ENCODE measurements at places on chromosomes 5 and 9.

DNA sequence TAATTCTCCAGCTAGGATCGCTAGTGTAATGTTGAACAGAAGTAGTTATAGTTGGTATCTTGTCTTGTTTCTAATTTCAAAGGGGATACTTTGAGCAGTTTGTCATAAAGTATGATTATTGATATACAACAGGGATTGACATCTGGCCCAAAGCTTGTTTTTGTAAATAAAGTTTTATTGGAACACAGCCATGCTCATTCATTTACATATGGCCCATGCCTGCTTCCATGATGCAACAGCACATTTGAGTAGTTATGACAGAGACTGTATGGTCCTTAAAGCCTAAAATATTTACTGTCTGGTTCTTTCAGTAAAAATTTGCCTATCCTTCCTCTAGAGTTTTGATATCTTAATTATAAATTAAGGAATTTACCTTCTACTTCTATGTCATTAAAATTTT is 69.8 kb downstream of the RPS6 start:
- no peak for DNase-seq

- no peak for DNase-seq
Observed at GRCh38 chr9:89138463-89139390, 39.9 kb downstream of the SHC3 start.

- no peak for DNase-seq
Observed at GRCh38 chr9:136578915-136579649, 33.2 kb upstream of the NOTCH1 start.

DNA sequence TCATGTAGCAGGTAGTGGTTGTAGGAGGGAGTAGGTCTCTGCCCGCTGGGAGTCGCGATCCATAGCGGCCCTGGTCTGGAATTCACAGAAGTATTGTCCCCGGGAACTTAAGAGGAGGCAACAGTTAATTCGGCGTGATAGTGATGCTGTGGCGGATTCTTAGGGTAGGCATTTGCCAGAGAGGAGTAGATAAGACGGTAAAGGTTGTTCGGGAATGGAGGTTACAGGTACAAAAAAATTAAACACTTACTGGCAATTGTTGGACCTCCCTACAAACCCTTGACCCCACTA is 679 bp downstream of the SMC5 start:
- DNase-seq: no peak

- no peak for DNase-seq
Observed at GRCh38 chr5:164475339-164475977, 970.0 kb downstream of the MAT2B start.

- DNase-seq: no peak
Observed at GRCh38 chr9:7478646-7479045, 320.9 kb downstream of the DMAC1 start.

DNA sequence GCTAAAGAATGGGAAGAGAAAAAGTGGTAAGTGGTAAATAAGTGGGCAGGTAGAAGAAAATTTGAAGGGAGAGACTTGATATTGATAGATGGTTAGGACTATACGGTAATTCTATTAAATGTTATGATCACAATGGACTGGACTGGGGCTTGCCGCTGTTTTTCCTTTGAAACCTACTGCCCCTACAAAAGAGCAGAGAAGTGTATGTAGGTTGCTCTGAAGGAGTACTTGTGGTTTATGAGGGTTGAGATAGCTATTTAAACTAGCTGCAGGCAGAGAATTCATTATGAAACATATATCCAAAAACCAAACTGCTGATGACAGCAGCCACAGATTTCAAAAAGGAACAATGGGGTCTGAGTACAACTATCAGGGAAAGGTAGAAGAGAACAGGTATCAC is 16.8 kb upstream of the HK3 start:
- no peak for DNase-seq

DNA sequence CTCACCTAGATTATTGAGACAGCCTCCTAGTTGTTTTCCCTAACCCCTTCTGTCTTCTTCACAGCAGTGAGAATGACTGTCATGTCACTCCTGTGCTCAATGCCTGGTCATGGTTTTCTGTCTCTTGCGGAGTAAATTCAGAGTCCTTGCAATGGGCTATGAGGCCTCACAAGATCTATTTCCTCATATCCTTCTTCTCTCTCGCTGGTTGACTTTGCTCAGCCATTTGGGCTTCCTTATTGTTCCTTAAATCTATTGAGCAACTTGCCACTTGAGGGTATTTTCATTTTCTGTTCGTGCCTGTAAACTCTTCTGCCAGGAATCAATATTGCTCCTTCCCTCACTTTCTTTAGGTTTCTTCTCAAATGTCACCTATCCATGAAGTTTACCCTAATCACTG is 9.0 kb downstream of the PPP3R2 start:
- DNase-seq: no peak

DNA sequence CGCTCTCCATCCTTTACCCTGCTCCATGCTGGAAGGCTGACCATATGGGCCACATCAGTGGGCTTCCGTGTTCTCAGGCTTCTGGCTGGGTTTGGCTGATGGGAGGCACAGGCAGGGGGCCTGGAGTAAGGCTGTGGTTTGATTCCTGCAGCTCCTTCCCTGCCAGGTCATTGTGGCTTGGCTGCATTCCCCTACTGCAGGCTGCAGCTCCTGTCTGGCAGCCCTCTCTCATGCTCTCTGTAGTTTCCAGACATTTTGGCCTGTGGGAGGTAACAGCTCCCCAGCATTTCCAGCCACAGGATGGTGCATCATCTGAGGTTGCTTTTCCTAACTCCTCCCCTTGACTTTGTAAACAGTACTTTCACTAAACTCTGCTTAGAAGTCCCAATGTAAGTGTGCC is 102.0 kb upstream of the PTPN3 start:
- DNase-seq: no peak

GRCh38 chr5:35908228-35908627 is 30.2 kb downstream of the CAPSL start:
- no peak for DNase-seq

DNA sequence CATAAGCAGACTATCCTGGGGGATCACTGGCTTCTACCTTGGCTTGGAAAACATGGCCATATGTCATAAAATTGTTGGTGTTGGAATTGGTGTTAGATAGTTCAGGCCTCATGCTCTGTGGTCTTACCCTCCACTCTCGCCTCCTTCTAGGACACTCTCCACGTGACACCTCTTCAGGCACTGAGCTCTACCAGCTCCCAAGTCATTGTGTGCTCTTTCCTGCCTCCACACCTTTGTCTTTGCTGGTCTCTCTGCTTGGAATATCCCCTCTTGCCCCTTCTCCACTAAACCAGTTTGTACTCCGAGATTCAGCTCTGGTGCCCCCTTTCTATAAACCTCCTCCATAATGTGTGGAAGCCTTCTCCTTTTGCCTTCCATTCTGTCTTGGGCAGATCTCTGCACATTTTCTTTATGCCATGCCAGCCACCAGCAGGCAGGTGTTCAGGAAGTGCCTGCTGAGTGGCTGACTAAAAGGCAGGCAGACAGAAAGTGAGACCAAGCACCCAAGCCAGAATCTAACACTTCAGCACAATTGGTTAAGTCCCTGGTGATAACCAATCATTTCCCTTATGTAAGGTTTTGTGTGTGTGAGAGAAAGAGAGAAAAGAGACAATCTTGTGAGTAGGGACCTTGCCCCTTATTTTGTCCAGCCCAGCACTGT is 37.7 kb downstream of the SAR1B start:
- no peak for DNase-seq

GRCh38 chr5:139752506-139753473 is 42.8 kb upstream of the PSD2 start:
- no peak for DNase-seq

GRCh38 chr9:90966031-90966290 is 164.3 kb downstream of the SYK start:
- DNase-seq: no peak

GRCh38 chr9:14033067-14033466 is 280.9 kb downstream of the NFIB start:
- DNase-seq: no peak

DNA sequence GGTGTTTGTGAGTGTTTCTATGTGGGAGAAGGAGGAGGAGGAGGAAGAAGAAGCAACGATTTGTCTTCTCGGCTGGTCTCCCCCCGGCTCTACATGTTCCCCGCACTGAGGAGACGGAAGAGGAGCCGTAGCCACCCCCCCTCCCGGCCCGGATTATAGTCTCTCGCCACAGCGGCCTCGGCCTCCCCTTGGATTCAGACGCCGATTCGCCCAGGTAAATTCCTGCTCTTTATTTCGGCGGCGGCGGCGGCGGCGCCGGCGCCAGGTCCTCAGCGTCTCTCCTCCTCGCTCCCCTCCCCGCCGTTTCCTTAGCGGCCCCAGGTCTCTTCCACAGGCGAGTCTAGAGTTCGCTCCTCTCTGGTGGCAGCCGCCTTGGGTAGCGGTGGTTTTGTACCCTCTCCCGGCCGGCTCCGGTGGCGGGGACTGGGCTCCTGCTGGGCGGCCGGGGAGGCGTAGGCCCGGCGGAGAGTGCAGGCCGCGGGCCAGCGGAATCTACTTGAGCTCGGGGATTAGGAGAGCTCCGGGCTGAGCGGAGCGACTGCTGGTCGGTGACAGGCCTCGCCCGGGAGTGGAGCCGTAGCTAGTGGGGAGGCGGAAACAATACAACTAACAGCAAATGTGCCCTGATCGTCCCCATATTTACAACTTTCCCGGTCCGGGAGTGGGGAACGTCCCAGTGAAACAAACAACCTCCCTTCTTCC is 547 bp downstream of the NIPBL start:
- peak; percentile 52 for DNase-seq

DNA sequence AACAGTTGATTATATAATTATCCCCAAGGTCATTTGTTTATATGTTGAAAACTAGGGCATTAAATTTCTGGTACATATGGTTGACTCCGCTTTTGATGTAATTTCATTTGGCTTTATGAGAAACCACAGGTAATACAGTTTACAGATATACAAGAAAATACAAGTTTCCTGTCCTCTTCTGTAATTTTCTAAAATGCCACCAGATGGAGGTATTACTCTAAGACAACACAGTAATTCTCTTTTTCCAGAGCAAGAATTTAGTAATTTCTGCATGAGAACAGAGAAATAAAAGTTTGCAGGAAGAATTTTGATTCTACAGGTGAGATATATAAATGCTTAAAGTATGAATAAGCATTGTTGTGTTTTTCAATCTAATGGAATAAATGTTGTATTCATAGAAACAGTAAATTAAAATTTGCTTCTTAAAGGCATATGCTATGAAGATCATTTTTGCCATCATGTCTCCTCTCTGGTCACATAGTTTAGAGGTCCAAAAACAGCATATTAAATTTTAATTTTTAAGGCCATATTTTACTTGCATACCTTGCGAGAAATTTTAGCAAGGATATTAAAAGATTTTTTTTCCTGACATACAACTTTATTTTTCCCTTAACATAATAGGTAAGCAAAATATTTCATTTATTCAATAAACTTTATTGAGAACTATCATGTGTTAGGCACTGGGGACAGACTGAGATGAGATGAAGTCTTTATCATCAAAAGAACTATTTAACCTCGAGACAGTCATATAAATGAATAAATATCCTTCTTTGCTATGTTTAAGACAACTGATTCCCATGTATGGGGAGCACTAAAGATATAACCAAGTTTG is 22.7 kb downstream of the CHD1 start:
- DNase-seq: no peak

GRCh38 chr5:149869411-149869821 is 75.2 kb downstream of the PDE6A start:
- no peak for DNase-seq

- no peak for DNase-seq
Observed at GRCh38 chr9:112288029-112288428, 45.4 kb downstream of the PTBP3 start.

GRCh38 chr9:80720579-80720978 is 968.8 kb downstream of the TLE1 start:
- DNase-seq: no peak

GRCh38 chr5:145072889-145073288 is 762.3 kb downstream of the PRELID2 start:
- no peak for DNase-seq

GRCh38 chr5:28809811-28810750 is 1771.7 kb upstream of the CDH9 start:
- DNase-seq: no peak

GRCh38 chr9:119898316-119898715 is 529.1 kb upstream of the BRINP1 start:
- no peak for DNase-seq

DNA sequence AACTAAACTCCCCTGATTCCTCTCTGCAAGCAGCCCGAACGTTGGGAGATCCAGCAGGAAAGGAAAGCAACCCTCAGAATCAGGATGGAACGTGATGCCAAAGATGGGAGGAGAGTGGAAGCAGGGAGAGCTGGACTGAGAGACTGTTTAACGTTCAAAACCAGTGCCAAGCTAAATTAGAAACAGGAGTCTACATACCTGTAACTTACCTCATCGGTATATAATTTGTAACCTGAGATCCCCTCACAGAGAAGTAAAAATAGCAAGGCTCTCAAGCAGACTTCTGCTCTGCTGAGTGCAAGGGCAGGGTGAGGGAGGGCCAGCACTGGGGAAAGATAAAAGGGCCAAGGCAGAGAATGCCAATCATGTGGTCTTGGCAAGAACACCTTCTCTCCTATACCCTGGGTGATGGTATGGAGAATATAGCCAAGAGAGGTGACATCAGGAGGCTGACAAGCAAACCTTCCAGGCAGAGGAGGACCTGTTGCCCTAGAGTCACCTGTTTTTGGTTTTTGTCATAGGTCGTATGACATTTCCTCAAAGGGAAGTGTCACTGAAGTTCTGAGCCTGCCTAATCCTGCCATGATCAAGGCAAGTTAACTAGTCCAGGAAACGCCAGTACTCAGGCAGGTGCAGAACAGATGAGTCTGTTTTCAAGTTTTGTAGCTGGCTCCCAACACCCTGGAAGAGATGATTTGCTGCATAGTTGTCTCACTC is 472.0 kb downstream of the NFIB start:
- DNase-seq: no peak

DNA sequence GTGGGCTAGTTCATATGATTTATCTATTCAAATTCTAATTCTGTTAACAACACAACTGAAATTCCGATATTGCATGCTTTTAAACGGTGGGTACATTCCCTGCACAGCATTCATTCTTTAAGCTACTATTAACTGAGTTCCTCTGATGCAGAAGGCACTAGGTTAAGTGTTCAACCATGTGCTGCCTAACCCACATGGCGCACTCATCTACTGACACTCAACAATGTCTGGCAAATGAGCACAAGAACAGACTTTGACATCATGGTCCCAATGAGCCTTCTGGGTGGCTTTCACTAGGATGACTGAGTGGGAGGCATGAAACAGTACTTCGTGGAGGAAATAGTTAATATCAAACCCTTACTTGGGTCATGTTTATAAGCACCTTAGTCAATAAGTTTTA is 10.2 kb downstream of the NREP start:
- DNase-seq: no peak

GRCh38 chr5:10863763-10864383 is 102.8 kb upstream of the DAP start:
- peak; percentile 14 for DNase-seq

DNA sequence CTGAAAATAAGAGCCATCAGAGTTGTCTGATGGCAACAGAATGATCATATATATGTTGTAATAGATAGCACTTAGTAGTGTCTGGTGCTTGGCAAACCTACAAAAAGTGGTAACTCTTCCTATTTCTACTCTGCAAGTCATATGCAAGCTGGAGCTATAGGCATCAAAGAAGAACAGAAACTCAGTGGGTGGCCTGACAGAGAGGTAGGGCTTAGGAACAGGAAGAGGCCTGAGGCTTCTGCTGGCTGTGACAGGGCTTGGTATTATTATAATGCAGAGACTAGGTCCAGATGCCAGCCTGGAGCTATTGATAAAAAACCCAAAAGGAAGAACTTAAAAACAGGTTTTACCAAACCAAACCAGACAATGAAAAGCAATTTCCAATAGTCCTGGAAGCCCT is 4.4 kb upstream of the DIAPH1 start:
- DNase-seq: no peak

Measured in activated CD4-positive, alpha-beta T cell treated with anti-CD3 and anti-CD28 coated beads for 1 hour (primary cell).